ENCODE measurements at places on chromosomes 4 and X.

- no peak for DNase-seq
Measured at GRCh38 chr4:6294705-6295421, 25.2 kb downstream of the WFS1 start.

- DNase-seq = no peak
Measured at GRCh38 chr4:153146031-153146430, 58.2 kb upstream of the TRIM2 start.

GRCh38 chr4:88779431-88779830 lies 81.8 kb upstream of the NAP1L5 start:
- DNase-seq = no peak

- no peak for DNase-seq
Measured at GRCh38 chr4:21692241-21692640, 256.3 kb downstream of the KCNIP4 start.

Data from activated CD8-positive, alpha-beta memory T cell treated with anti-CD3 and anti-CD28 coated beads for 4 hours (primary cell).